ENCODE measurements at places on chromosomes 16 and 17.
A peak's percentile ranks its signal among the peaks of the same experiment; 100 is the strongest.

DNA sequence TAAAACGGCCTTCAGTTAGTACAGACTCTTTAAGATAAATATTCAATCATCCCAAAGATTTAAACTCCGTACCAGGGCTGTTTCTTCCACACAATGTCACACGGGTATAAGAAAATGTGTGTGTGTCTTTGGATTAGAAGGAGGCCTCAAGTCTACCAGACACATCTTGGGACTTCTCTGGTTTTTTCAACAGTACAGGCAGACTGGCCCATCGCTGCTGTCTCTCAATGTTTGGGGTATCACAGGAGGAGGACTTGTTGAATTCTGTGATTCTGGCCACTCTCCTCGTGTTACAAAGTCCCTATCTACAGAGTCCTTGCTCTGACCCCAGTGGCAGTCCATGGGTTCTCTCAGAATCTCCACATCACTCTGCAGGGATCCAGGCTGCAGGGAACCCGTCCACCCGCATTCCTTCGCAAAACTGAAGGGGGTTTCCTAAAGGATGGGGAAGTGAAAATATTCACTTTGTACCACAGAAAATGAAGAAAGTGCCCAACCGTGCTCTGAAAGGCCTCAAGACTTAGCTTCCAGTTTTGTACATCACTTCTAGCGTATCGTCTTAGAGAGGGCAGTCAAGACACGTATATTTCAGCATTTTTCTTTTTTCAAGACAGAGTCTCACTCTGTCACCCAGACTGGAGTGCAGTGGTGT lies 373.2 kb downstream of the NPIPA8 start:
- DNase-seq = no peak

DNA sequence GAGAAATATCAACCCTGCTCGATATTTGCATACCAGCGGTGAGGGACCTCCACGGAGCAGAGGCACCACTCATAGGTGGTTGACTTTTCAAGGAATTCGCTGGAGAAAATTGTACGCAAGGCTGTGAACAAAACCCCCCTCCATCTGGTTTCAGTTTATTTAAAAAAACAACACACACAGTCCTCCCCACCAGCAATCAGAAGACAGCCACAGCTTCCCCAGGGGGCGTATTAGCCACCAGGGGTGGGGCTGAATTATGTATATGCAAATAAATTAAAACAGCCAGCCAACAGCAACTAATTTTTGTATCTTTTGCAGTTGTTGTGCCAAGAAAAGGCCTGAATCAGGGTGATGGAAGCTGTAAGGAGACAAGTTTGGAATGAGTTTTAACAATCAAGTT lies 5.9 kb upstream of the HSD11B2 start:
- no peak for DNase-seq

GRCh38 chr16:50709061-50709684 lies 15.8 kb downstream of the NOD2 start:
- no peak for DNase-seq

DNA sequence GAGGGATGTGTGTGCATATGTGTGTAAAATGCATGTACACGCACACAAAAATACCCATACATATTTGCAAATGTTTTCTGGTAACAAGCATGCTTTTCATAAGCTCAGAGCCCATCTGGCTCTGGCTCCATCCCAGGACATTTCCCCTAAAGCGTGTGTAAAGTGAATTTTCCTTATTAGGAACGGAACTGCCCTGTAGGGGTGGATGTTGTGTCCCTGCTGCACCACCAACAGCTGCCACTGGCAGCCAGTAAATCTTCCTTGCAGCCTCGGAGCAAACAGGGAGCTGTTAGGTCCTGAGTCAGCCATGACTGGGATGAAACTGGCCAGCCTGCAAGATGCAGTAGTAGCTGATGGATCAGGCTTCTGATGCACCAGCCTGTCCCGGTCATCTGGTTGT lies 393.5 kb downstream of the UTP18 start:
- no peak for DNase-seq

DNA sequence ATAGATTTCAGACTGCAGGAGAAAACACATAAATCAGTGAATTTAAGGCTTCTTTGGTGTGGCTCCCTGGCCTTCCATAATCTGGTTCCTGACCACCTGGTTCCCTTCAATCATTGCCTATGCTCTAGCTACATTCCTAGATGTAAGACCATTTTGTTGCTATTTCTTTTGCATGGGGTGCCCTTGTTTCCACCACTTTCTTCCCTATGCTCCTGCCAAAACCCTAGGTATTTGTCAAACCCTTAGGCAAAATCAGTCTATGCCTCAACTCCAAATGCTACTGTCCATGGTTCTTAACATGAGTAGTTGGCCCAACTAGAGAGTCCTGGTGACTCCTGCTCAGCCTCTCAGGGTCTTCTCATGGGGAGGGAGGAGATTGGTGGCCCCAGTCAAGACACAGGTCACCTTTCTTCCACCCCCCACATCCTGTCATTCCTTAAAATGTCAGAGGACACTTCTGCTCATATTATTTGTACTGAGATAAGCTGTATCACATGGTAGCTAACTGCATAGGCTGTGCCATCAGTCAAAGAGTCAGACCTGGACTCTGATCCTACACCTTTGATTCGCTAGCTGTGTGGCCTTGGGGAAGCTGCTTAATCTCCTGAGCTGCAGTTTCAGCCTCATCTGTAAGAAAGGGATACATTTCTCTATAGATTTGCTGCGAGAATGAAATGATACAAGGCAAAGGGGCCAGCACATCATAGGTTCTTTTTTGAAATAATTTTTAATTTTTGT lies 15.0 kb downstream of the ACSM5 start:
- DNase-seq = no peak

DNA sequence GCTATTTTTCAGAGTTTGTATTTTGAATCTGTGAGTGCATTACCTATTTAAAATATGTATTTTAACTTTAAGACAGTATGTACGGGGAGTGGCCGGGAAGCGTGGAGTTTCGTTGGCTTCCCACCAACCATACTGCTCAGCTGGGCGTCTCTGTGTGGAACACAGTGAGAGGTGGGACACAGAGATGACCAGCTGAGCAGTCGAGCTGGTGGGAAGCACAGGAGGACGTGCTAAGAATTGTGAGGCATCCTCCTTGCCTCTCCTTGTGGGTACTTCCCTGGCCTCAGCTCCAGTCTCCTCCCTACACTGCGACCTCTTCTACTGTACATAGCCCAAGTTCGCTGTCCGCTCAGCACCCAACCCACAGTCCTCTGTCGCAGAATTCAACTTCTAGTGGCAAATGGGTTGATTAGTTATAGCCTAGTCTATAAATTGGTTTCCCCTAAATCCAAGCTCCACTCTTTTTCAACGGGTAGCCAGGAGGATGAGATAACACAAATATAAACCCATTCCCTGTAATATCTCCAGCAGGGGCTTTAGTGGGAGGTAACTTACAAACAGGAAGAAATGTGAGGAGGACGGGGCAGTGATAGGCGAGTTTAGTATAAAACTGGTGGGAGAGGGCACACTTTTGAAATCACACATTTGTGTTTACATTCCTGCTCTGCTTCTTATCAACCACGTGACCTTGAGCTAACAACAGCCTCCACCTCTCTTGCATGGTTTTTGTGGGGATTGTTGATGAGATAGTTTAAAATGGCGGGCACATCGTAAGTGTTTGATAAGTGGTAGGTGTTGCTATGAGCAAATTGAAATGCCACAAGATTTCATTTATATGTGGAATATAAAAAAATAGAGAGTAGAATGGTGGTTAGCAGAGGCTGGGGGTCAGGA lies 211.9 kb upstream of the HS3ST3A1 start:
- no peak for DNase-seq

GRCh38 chr17:51056813-51057510 lies 63.7 kb downstream of the SPAG9 start:
- peak; percentile 36 for DNase-seq

- no peak for DNase-seq
Observed at GRCh38 chr17:2406903-2407790, 6.3 kb upstream of the MNT start.

DNA sequence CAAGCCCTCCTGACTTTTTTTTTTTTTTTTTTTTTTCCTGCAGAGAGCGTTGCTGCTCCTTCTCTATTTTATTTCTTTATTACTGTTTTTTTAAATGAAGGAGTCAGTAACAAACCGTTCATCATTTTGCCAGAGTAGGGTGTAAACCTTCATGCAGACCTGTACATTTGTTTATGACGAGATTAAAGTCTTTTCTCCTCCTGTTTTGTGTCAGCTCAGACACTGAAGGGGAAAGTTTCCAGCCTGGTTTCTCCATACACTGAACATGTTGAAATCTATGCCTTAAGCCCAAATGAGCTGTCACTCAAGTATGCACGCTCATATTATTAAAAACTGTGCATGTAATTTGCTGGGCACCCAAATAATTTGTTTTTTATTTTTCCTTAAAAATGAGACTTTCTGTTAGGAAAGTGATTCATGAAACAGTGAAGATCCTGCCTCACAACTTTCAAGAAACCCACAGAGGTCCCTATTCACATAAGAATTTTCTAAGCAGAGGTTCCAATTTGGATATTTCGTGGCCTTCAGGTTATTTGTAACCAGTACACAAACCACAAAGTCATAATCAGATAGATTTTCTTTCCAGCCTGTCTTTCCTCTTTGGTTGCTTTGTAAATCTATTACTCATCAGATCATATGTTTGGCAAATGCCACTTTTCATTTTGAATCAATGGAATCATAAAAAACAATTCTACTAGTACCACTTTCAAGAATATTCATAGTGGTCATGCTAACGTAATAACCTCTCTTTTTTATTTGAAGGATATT lies 700.3 kb downstream of the MAF start:
- no peak for DNase-seq

GRCh38 chr17:75754378-75755204 lies 10.4 kb downstream of the GALK1 start:
- DNase-seq = no peak

GRCh38 chr17:7043497-7044198 lies at the start of gene SLC16A11:
SLC16A11 (minus strand) TSS chr17:7044092; CDS start chr17:7043513, 579 bp downstream.
- peak; percentile 18 for DNase-seq

DNA sequence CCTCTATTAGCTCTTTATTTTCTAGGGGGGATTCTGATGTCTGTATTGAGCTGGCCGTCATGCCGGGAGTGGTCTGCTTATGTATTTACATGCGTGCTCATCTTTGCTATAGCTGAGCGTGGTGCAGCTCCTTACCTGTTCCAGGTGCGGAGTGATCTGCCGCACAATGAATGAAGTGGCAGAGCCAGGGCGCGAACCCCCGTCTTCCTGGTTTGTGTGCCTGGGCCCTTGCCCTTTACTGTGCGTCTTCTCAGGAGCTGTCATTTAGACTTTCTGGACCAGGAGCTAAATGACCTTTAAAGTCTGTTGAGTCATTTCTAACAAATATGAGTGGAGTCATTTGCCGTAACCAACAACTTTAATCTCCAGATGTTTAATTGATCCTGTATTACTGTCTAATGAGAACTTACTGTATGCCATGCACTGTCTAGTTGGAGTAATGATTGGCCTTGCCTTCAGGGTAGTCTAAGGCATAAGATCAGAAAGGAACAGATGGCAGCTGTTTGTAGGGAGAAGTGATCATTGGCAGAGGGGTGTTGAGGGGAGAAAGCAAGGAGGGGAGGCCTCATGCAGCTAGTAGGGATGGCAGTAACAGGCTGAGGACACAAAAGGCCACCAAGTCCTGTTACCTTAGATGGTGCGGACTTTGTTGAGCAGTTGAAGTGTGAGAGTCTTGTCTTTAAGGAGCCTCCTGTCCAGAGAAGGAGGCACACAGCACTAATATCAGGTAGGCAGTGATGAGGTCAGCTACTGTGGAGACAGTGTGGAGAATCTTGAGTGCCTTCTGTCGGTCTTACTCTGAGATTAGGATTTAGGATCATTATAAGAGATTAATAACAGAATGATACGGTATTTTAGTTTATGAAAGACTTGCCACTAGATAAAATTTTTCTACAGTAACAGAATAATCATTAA lies 53.9 kb downstream of the USP10 start:
- no peak for DNase-seq

DNA sequence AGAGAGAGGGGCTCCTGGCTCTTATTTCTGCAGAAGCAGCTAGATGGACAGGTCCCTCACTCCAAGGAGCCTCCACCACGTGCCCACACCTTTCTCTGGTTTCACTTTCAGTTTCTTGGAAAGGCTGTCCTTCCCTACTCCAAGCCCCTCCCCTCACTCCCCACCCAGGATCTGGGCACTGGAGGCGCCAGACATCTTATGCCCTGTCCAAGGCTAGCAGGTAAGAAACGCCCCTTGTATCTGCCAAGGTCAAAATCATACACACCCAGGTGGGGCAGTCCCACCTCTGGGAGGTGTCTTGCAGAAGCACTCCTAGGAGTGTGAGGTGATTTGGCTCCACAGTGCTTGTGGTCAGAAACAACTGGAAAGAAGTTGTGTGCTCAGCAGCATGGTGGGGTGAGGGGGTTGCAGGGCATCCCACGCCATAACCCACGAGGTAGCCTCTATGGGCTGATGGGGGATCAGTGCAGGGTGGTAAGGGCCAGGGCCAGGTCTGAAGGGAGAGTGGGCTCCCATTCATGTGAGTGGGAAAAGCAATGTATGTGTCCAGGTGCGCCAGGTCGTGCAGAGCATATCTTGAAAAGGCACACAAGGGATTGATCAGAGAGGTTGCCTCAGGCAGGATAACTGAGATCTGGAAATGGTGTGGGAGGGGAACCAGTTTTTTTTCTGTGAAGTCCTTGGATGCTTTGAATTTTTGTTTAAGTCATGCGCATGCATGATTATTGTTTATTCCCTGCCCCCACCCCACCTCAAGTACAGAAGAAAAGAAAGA lies 31.8 kb upstream of the PRM1 start:
- DNase-seq = peak; percentile 38

DNA sequence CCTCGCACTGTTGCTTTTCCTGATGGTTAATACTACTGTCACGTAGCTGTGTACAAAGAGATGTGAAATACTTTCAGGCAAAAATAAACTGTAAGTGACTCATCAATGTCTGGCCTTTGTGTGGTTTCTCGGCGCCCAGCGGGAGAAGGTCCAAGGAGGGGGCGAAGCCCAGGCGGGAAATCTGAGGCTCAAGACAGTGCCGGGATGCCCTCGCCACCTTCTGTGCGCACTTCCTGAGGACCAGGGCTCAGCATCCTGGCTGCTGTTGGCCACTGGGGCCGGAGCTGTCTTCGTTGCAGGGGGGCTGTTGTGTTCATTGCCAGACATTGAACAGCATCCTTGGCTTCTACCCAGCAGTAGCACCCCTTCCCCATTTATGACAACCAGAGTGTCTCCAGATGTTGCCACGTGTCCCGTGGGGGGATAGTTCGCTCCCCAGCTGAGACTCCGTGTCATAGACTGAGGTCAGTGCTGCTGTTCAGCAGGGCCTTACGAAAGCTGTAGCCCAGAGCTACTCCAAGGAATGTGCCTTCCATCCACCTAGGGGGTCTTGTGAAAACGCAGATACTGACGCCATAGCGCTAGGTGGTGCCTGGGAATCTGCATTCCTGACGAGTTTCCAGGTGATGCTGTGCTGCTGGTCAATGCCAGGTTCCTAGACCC lies 67.3 kb upstream of the PLCG2 start:
- DNase-seq = no peak

GRCh38 chr17:42525221-42525620 lies 10.8 kb upstream of the NAGLU start:
- no peak for DNase-seq

GRCh38 chr16:84789431-84789830 lies 30.4 kb upstream of the CRISPLD2 start:
- no peak for DNase-seq

GRCh38 chr17:48297825-48298224 lies 132.2 kb downstream of the SKAP1 start:
- DNase-seq = no peak

- no peak for DNase-seq
Observed at GRCh38 chr16:81181013-81181720, 57.3 kb upstream of the BCO1 start.

GRCh38 chr16:55471448-55472097 lies 7.4 kb upstream of the MMP2 start:
- no peak for DNase-seq

- no peak for DNase-seq
Observed at GRCh38 chr16:75535901-75536300, at the start of gene CHST5. CHST5 (minus strand) TSS chr16:75536108; CDS start chr16:75530384, 5,724 bp downstream.
